ENCODE measurements at places on chromosomes 1 and 21. TPM values are rescaled to one million over a fixed set of nuclear protein-coding genes. Genes with fewer than 3 reads are reported as not detected.

- H3K27me3 ChIP-seq: peaks cover 10% of the 10 kb centered on the region
- no peak overlapping the region for H3K27ac ChIP-seq
These were observed 22.4 kb downstream of the DDX20 start for GRCh38 chr1:111778066-111778465.

- no peak overlapping the region for H3K4me3 ChIP-seq
- no peak overlapping the region for H3K27ac ChIP-seq
- H3K27me3 ChIP-seq: peaks cover 2% of the 10 kb centered on the region
- DNase-seq: peak; percentile 61
These were observed 7.6 kb upstream of the ZNF326 start for GRCh38 chr1:89987159-89987819.

- H3K36me3 ChIP-seq: no peaks in the 10 kb centered on the region
- no peak for DNase-seq
- H3K4me1 ChIP-seq: no peaks in the 10 kb centered on the region
- H3K4me3 ChIP-seq: no peak overlapping the region
- no peak overlapping the region for H3K27ac ChIP-seq
These were observed 54.2 kb downstream of the PTPRU start for GRCh38 chr1:29290414-29290985.

Gene FNDC5
- total RNA-seq: not detected

Gene GJA9
- not detected for total RNA-seq

DNA sequence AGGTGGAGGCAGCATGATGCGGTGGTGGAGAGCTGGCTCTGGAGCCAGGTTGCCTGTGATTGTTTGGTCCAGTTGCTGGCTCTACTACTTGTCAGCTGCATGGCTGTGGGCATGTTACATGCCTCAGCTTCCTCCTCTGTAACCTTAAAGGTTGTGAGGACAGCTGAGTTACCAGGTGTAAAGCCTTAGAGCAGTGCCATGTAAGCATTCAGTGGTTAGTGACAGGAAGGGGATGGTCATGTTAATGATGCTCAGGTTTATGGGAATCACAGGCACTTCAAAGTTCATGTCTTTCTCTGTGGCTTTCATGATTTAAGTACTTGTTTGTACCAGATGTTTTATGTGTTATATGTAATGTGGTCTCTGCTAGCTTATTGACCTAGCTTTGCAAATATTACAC lies 32.6 kb downstream of the PTGFRN start:
- H3K36me3 ChIP-seq: no peaks in the 10 kb centered on the region
- H3K4me3 ChIP-seq: no peak overlapping the region
- H3K27ac ChIP-seq: no peak overlapping the region
- peak; percentile 36 for DNase-seq
- H3K4me1 ChIP-seq: peaks cover 21% of the 10 kb centered on the region
- H3K27me3 ChIP-seq: no peaks in the 10 kb centered on the region

Gene TMEM59
- total RNA-seq: 201 TPM

GRCh38 chr1:26286064-26286416 lies 6.2 kb downstream of the SH3BGRL3 start:
- no peaks in the 10 kb centered on the region for H3K27me3 ChIP-seq
- H3K27ac ChIP-seq: peak overlapping the region; percentile 97
- H3K4me1 ChIP-seq: peaks cover 98% of the 10 kb centered on the region
- peaks cover 20% of the 10 kb centered on the region for H3K36me3 ChIP-seq
- peak overlapping the region; percentile 30 for H3K4me3 ChIP-seq

DNA sequence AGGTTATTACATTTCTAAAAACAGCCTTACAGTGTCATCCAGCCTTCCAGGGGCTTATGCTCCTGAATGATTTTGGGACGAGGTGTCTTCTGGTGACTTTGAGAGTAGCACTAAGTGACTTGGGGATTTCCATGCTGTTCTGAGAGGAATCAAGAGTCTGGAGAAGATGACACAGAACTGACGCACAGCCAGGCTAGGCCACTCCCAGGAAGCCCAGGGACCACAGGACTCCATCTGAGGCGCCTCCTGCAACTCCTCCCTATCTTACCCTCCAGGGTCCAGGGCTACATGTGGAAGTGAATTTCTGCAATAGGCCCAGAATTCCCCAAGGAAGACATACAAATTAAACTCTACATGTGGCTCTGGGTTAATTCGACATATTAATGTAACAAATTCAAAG lies 92.5 kb downstream of the SLC25A24 start:
- H3K4me1 ChIP-seq: peaks cover 11% of the 10 kb centered on the region
- H3K27me3 ChIP-seq: no peaks in the 10 kb centered on the region
- no peak overlapping the region for H3K4me3 ChIP-seq
- no peak overlapping the region for H3K27ac ChIP-seq
- H3K36me3 ChIP-seq: no peaks in the 10 kb centered on the region
- no peak for DNase-seq

All from naive thymus-derived CD8-positive, alpha-beta T cell (primary cell).